ENCODE measurements at places on chromosomes 2 and 18.

DNA sequence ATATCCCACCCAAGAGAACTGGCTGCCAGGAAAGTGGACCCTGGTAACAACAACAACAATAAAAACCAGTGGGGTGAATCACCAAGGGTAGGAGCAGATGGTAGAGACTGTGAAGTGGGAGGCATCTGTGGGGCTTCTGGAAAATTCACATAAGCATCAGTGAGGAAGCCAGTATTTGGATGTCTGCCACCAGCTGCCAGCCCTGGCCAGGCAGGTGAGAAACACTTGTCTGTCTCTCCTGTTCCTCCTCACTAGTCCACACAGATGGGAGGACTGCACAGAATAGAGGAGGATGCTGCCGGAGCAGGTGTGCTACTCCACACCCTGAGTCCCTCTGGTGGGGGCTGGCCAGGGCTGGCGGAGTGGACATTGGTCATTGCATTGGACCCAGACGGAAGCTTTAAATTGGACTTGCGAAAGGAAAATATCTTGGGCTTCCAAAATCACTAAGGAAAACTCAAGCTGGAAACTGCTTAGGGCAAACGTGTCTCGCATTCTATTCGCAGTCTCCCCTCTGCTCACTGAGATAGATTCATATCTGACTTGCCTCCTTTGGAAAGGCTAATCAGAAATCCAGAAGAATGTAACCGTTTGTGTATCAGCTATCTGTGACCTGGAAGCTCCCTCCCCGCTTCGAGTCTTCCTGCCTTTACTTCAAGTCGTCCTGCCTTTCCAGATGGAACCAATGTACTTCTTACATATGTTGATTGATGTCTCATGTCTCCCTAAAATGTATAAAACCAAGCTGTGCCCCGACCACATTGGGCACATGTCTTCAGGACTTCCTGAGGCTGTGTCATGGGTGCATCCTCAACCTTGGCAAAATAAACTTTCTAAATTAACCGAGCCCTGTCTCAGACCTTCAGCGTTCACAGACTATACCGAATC is 69.1 kb downstream of the NAB1 start:
- peak; percentile 36 for DNase-seq

GRCh38 chr18:54157646-54158385 is 66.7 kb downstream of the MBD2 start:
- no peak for DNase-seq

GRCh38 chr2:111058264-111058663 is 62.5 kb upstream of the BCL2L11 start:
- no peak for DNase-seq

DNA sequence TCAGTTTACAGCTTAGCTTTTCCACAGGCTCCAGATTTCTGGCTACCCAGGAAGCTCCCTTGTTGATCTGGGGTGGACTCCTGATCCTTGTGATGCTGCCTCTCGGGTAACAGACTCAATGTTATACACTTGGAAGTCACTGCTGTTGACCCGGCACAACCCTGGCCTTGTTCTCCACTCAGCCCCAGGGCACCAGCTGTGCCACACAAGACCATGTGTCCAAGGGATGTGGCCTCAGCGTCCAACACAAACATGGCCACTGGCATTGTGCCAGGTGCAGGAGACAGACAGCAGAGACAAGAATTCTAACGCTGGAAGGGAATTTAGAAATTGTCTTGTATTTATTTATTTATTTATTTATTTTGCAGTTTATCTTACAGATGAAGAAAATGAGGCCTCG is 39.0 kb upstream of the PPP4R1 start:
- DNase-seq, result no peak

DNA sequence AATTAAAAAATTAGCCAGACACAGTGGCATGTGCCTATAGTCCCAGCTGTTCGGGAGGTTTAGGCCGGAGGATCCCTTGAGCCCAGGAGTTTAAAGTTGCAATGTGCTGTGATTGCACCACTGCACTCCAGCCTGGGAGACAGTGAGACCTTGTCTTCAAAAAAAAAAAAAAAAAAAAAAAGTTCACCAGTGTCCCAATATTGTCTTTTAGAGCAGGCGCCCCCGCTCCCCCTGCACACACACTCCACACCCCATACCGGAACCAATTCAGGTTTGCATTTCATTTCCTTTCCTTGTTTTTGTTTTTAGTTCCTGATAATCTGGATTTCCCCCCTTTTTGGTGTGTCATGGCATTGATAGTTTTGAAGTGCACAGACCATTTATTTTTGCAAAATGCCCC is 10.4 kb downstream of the TMEM87B start:
- no peak for DNase-seq

- no peak for DNase-seq
Measured at GRCh38 chr18:22789600-22789999, 143.5 kb upstream of the RBBP8 start.

GRCh38 chr2:215835657-215836056 is 177.7 kb downstream of the MREG start:
- DNase-seq, result no peak

GRCh38 chr2:47479863-47480262 is 76.9 kb downstream of the MSH2 start:
- no peak for DNase-seq

GRCh38 chr2:219441451-219442255 is 7.0 kb downstream of the SPEG start:
- DNase-seq, result peak; percentile 50

- DNase-seq, result no peak
Measured at GRCh38 chr18:12571630-12572029, 86.3 kb downstream of the SPIRE1 start.

DNA sequence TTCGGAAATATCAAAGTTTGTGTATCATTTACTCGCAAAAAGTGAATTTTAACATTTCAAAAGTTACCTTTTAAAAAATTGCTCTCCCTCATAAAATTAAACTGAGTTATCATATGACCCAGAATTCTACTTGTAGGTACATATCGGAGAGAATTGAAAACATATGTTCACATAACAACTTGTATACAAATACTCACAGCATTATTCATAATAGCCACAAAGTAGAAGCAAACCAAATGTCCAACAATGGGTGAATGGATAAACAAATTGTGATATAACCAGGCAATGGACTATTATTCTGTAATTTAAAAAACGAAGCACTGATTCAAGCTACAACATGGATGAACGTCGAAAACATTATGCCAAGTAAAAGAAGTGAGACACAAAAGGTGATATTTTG is 412.0 kb upstream of the TCF4 start:
- no peak for DNase-seq

- DNase-seq, result no peak
Measured at GRCh38 chr18:73060666-73061288, 193.0 kb upstream of the NETO1 start.

GRCh38 chr2:206231669-206232286 is 42.7 kb upstream of the ZDBF2 start:
- no peak for DNase-seq

GRCh38 chr2:216006164-216006663 is 7.1 kb downstream of the MREG start:
- DNase-seq, result peak; percentile 27

Data from stimulated activated CD4-positive, alpha-beta T cell treated with anti-CD3 and anti-CD28 coated beads, Interleukin-2, amount 100 ng/mL, for 24 hours (primary cell).